ENCODE measurements at places on chromosomes 4 and X.

DNA sequence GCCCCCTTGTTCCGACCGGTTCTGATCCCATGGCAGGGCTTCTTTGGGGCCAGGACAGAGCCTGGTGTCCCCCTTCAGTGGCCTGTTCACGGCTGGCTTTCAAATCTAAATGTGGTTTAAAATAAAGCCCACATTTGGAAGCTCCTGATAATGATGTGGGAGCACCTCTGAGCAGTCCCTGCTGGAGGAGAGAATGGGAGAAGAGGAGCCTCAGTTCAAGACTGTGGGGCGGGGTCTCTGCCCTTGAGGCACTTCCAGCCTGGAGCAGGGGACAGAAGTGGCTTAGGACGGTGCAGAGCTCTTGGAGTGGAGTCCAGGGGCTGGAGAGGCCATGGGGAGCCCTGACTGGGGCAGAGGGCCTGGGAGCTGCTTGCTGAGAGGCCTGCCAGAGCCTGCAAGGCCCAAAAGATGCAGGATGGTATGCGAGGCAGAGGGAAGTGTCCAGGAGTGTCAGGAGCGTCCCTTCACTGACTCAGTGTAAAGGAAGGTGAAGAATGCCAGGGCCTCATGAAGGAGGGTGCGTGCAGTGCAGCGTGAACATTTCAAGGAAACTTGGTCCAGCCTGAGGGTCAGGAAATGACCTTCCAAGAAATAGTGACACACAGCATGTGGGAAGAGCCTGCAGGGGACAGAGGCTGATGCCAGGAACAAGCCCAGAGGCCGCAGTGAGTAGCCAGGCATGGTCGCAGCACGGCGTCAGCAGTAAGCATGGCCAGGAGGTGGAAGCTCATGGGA is 21.1 kb upstream of the TADA2B start:
- peak; percentile 75 for DNase-seq

- no peak for DNase-seq
These were observed 30.7 kb upstream of the ATP6AP2 start for GRCh38 chrX:40550066-40550465.

DNA sequence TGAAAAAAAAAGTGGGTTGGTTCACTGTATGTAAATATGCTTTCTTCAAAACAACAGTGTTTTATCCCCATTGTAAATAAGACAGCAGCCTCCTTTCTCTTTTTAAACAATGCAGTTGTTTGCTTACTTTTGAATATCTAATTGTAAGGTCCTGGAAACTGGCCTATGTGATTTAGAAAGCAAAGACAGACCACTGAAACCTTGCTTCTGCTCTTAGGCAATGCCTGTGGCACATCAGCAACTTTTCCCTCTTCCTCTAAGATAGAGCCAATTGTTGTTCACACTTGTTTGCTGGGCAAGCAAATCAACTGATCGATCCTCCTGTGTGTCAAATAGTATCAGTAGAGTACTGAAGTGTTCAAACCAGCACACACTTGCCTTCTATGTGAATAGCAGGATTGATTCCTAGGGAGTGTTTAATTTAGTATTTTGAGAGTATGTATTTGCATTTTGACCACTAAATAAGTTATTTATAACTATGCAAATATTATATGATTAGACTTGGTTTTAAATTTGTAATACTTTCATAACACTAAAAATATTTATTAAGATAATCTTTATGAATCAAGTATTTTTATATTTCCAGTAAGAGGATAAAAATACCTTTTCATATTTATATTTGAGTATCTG is 55.4 kb upstream of the GRPR start:
- no peak for DNase-seq

DNA sequence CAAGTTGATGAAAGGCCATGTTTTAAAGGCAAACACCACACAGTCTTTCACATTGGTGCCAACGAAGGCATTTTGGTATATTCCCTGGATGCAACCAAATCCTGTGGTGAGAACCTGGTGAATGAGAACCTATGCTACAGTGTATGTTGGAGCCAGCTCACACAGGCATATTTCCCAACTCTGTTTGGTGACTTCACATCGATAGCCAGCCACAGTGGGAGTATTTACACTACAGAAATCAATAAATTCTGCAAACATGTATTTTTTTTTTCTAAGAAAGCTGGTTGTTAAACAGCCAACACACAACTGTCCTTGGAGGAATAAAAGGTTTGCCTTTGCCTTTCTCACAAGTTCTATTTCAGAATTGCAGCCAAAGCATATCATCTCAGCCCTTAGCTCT is 691.0 kb downstream of the GRID2 start:
- no peak for DNase-seq

DNA sequence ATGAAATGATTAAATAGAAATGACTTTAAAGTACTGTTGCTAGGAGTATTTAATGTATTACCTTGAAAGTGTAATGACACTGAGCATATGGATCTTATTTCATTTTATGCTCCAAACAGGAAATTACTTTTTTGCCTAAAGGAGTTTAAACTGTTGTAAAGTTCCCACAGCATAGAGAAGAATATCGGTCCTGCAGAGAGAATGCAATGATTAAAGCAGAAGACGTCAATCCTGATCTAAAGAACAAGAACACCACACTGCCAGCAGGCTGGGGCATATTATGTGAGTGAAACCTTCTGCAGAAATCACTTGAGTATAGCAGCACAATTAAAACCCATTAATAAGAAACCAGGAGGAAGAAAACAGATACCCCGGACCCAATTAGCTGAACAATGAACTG is 72.8 kb upstream of the CAMK2D start:
- no peak for DNase-seq

GRCh38 chrX:25079020-25079419 is 63.3 kb upstream of the ARX start:
- DNase-seq: no peak

Data from fibroblast of skin of scalp (primary cell).